ENCODE measurements at places on chromosomes 16 and 17.

DNA sequence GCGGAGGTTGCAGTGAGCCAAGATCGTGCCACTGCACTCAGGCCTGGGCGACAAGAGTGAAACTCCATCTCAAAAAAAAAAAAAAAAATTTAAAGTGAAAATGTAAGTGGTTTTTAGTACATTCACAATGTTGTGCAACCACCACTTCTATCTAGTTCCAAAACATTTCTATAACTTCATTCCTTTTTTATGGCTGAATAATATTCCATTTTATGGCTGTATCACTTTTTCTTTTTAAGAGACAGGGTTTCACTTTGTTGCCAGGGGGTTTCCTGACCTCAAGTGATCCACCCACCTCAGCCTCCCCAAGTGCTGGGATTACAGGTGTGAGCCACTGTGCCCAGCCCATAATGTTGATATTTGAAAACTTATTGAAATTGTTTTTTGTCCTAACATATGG is 11.7 kb upstream of the CMTM3 start:
- no peak for DNase-seq

DNA sequence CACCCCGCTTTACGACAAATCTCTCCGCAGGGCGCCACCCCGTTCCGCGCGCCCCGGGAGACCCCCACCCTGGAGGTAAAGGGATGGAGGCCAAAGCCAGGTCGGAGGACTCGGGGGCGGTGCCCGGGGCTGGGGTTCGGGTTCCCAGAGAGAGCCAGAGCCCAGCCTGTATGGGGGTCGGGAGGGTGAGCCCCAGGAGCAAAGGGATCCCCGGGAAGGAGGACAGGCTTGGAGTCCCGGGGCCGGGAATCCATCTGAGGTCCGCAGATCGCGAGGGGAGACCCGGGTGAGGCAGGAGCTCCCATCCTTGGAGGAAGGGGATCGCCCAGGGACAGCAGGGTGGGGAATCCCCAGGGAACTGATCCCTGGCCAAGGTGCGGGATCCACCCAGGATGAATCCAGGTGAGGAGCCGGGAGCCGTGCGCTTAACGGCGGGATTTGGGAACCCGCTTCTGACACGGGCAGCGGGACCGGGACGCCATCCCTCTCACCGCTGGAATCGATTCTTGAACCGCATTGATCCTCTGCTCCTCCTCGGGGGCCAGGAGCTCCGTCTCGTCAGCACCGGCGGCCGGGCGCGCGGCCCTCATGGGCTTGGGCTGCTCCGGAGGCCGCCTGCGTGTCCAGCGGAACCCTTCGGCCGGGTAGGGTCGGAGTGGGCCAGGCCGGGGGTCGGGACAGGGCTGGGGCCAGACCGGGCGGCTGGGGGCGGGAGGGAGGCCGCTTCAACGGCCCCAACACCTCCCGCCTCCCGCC is at the start of gene MMD:
TSS of gene MMD (minus strand) at position 657 of the 756 bp plus-strand sequence. CDS start at position 517, 140 bp downstream.
- DNase-seq = no peak

GRCh38 chr16:49876716-49877129 is 20.8 kb upstream of the ZNF423 start:
- DNase-seq = no peak

DNA sequence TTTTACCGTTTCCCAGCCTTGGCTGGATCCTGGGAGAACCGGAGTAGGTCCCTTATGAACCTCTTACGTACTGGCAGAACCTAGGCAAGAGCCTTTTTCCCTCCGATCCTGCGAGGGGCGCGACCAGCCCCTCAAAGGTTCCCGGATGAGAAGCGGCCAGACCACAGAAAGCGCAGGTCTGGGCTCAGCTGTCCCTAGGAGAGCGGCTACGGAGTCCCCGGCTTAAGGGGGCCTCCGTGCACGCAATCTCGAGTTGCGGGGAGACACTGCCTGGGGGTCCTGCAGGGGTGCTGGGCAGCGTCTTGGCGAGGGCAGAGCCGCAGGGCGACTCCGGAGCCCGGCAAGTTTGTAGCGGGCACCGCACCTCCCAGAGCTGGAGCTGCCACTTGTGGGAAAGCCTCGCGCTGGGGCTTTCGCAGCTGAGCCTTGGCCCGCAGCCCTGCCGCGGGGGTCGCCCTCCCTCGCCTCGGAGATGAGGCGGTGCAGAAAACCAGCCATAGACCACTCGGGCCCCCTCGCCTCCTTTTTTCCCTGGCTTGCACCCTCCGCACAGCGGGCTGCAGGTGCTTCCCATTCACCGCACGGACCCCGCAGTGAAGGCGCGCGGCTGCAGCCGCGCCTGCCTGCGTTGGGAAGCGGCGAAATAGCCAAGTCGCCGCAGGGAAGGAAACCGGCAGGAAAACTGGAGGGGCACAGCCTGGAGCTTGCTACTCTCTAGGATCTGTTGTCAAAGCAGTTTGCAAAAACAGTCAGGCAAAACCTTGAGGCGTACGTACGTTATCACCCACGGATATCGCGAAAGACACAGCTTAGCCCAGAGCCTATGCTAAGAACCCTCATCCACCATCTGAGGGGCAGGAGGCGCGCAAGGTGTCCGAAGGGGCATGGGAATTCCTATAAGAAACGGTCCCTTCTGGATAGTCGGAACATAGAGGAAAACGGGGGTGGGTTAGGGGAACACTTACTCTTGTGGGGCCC is 834 bp downstream of the CDH8 start:
- no peak for DNase-seq

GRCh38 chr17:81890447-81891302 is 711 bp downstream of the ALYREF start:
- no peak for DNase-seq

- no peak for DNase-seq
These were observed 6.8 kb downstream of the MYO1C start for GRCh38 chr17:1485423-1486376.

DNA sequence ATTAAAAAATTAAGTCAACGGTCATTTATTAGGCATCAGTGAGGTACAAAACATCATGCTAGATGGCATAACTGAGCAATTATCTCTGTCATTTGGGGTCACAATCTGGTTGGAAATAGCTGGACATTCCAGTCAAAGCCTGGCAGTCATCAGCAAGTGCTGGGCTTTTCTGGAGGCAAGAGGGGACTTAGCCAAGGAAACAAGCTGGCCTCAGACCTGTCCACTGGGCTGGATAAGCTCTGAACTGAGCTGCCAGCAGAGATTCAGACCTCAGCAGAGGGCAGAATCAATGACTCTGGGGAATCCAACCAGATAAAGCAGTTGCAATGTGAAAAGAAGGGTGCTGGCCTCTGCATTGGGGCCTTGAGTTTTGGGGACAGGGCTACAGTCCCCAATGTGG is 161.9 kb upstream of the NOL11 start:
- DNase-seq = no peak

DNA sequence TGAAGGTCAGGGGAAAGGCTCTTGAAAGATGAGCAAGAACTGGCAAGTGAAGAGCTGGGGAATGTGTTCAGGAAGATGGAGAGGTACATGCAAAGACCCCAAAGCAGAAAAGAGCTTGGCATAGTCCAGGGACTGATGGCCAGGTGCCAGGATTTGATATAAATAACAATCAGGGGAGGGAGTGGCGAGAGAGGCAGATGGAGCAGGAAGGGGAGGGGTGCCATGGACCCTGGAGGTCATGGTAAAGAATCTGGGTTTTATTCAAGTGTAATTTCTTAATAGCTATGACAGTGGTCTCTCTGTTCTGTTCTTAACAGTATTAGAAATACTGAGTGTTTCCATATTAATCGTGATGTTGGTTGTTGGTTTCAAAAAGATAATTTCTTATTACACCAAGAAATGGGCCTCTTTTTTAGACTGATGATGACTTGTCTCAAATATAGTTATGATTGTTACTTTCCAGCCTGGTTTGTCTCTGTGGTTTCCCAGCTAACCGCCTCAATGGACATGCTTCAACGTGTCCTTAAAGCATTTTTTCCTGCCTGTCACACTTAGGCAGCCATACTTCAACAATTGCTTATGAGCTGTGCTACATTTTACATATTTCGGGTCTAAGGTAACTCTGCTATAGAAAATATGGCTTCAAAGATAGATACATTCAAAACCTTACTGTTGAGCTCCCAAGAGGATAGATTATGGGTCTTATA is 49.4 kb downstream of the MYH10 start:
- no peak for DNase-seq

DNA sequence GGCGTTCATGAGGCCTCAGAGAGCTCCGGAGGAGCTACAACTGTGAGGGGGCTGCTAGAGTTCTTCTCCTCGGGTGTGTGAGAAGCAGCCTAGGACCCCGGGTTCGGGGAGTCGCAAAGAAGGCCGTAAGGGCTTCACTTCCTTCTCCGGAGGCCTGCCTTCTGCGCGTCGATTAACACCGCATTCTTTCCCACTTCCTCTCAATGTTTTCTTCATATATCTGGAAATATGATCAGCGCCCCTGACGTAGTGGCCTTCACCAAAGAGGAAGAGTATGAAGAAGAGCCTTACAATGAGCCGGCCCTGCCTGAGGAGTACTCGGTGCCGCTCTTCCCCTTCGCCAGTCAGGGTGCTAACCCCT is 449 bp downstream of the SMCR8 start:
- DNase-seq = no peak

DNA sequence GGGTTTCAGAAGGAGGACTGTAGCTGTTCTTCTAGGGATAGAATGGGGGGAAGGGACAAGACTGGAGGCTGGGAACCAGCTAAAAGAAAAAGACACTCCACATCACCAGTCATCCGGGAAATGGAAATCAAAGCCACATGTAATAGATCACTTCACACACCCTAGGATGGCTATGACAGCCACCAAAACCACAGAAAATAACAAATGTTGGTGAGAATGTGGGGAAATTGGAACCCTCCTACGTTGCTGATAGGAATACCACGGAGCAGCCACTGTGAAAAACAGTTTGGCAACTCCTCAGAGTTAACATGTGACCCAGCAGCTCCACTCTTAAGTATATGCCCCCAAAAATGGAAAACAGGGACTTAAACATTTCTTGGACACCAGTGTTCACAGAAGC is 2.3 kb downstream of the TLE7 start:
- no peak for DNase-seq

- no peak for DNase-seq
These were observed 119.6 kb downstream of the CYLD start for GRCh38 chr16:50861451-50861850.

GRCh38 chr17:18877104-18877645 is 19.2 kb downstream of the PRPSAP2 start:
- no peak for DNase-seq

DNA sequence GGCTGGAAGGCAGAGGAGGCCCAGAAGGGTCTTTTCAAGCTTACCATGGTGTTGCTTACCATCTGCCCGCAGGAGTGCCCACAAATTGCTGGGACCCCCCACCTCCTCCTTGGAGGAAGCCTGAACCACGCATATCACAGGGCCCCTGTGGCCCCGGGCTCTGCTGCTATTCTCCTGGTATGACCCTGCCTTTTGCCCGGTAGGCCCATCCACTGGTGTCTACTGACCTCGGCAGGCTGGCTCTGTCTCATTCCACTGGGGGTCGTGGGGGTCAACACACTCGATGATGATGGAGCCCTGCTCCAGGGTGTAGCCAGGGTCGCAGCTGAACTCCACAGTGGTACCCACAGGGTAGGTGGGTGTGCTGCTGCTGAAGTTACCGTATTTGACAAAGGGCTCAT is 8.2 kb upstream of the PHF12 start:
- no peak for DNase-seq

GRCh38 chr17:57549468-57549867 is 195.6 kb downstream of the CCDC182 start:
- no peak for DNase-seq

DNA sequence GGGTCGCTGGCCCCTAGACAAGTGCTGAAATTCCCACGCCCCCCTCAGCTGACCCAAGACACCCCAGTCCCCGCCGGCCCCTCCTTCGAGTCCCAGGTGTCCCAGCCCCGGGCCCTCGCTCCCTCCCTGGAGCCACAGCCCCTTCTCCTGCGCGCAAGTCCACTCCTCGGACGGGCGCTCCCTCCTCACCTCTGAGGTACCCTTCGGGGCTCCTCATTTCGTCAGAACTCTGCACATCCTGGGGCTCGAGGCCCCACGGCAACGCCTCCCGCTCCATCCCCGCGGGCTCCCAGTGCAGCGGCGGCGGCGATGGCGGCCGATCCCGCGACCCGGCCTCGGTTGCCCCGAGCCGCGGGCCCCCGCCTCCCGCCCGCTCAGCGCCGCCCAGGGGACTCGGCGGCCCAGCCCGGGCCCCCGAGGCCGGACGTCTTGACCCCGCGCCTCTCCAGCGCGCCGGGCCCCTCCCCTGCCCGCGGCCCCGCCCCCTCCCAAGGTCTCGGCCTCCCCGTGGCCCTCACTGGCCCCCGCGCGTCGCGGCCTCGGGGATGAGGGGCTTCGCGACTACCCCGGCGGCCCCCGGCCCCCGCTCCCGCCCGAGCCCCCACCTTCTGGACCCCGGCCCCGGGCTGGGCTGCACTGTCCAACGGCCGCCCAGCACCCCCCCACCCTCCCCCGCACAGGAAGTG is at the start of gene ZNF768:
TSS of gene ZNF768 (minus strand) at position 430 of the 686 bp plus-strand sequence. CDS start at position 277, 153 bp downstream.
- no peak for DNase-seq

DNA sequence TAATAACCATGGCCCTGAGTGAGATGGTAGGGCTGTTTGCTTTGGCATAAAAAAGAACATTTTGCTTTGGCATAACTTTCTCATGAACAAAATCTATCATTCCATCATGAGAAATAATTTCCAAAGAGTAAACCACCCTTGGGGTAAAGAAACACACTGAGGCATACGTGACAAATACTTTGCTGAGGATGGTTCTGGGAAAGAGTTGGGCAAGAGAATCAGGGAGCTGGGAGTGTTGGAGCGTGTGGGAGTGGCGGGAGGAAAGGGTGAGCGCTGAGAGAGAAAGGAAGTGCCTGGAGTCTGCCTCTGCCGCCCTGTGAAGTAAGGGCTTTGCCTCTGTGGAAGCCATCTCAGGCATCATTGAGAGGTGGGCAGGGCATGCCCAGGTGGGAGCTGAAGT is 60.2 kb upstream of the ARHGAP44 start:
- no peak for DNase-seq

DNA sequence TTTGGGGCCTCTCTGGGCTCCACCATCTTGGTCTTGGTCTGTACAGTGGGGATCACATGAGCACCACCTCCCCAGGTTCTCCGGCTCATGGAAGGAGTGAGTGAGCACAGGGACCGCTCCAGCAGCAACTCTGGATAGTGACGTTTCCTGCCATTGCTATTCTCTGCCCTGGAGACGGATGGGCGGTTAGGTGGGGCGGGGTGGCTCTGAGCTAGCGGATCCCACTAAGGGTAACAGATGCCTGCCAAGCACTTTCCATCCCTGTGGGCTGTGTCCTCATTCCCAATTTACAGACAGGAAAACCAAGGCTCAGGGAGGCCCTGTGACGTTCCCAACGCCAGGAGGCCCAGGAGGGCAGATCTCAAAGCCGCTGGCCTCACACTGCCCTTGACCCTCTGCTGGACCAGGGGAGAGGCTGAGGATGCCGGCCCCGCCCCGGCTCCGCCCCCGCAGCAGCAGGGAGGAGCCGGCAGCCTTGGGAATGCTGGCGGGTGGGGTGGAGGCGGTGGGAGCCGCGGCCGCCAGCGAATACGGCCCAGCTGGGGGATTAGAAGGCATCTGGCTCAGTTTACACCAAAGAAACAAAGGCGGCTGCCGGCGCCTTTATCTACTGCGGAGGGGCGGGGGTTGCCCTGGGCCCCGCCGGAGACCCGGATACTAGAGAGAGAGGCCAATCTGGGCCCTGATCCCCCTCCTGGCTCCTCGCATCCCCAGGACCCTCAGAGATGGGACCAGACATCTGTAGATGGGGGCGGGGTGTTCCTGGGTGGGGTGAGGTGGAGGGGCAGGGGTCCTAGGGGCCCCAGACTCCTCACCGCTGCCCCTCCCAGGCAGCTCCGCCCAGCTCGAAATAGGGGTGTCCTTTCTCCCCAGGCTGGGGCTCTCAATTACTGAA is 122.3 kb upstream of the CIBAR2 start:
- DNase-seq = no peak
